ENCODE measurements at places on chromosomes 4 and X.

- no peak for DNase-seq
Observed at GRCh38 chr4:87633243-87633642, 16.8 kb upstream of the DMP1 start.

DNA sequence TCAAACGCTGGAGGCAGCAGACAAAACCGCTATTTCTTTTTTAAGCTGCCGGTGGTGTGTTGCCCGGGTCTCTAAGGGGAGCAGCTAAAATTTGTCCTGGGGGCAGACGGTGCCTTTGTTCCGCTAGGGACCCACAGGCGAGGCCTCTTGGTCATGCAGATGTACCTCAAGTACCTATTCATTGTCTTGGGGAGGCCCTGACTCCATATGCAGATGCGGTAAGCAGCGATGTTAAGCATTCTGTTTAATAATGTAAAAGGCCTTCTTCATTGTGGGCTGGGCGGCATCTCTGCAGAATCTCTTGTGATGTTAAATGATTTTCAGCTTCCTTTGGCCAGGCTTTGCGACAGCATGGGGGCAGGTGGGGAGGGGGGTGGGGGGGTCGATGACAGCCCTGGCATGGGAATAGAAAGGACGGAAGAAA lies 98.9 kb upstream of the PJA1 start:
- no peak for DNase-seq

GRCh38 chr4:1216869-1217294 lies 32.0 kb downstream of the CTBP1 start:
- DNase-seq = no peak

GRCh38 chrX:27915617-27916016 lies 65.6 kb downstream of the DCAF8L1 start:
- no peak for DNase-seq

DNA sequence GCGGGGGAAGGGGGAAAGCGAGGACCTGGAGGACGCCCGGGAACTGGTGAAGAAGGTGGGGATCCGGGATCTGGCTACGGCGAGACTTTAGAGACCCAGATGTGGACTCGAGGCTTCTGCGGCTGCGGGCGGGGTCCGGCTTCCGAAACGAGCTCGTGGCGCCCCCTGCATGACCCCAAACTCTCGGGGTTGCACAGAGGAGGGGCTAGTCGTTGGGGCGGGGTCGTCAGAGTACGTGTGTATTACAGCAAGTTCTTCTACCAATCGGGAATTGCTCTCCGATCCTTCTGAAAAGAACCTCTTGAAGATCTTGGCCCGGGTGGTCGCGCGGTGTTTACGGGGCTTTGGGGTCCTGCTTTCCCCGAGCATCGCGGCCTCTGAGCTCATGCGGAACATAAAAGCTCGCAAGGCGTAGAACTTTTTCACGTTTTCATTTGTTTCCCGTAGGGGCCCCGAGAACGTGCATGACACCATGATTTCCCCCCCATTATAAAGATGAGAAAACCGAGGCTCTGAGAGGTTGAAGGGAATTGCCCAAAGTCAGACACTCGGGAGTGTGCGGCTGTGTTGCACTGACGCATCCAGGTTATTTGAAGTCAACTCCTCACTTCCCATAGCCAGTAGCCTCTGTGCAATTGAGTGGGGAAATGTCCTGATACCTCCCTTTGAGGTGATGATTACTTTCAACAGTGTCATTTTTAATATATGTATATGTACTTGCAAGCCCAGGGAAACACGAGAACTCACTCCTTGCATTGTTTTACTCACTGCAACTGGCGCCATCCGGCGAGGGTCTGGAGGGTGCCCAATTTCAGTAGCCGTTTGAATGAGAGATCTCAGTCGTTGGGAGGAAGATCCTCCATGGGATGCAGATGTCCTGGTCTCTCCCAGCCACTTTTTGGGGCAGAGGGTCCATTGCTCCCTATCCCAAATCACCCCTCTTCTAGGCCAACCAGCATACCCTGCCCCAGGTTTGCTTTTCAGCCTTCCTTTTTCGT lies at the start of gene BEND4:
TSS of gene BEND4 (minus strand) at position 149 of the 998 bp plus-strand sequence. CDS start 512 bp downstream, outside the sequence.
- DNase-seq = no peak

DNA sequence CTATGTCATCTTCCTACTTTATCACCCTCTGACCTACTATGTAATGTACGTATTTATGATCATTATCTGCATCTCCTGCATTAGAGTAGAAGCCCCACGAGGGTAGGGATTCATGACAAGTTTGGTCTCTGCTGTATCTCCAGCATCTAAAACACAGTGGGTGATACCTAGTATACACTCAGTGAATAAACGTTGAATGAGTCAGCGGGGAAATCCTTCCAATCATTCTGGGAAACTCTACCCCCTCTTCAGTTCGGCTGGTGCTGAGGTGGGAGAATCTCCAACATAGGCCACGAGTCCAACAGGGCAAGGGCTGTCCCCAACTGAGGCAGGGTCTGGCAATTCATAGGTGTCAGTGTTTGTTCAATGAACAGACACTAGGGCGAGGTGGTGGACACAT lies 74.4 kb upstream of the EFNB1 start:
- DNase-seq = no peak

GRCh38 chr4:20813700-20814099 lies 113.4 kb downstream of the PACRGL start:
- DNase-seq = no peak

GRCh38 chr4:37623125-37623524 lies 63.1 kb downstream of the RELL1 start:
- no peak for DNase-seq

GRCh38 chr4:8038719-8039251 lies 99.1 kb upstream of the AFAP1 start:
- DNase-seq = no peak

GRCh38 chr4:87026800-87027495 lies 92.1 kb downstream of the AFF1 start:
- no peak for DNase-seq

GRCh38 chrX:118666521-118666920 lies 60.9 kb upstream of the IL13RA1 start:
- no peak for DNase-seq

DNA sequence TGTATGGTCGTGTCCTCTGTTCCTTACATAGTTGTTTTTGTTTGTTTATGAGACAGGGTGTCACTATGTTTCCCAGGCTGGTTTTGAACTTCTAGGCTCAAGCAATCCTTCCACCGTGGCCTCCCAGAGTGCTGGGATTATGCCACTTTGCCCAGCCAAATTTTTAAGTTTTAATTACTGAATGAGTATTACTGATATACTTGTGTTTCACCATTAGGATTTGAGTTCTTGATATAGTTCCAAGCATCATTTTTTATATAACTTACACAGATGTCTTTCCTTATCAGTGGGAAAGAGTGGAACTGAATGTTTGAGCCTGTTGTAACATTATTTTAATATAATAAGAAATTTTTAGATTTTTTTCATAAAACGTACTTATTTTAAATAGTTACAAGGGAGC lies 20.4 kb downstream of the TMEM165 start:
- DNase-seq = no peak

DNA sequence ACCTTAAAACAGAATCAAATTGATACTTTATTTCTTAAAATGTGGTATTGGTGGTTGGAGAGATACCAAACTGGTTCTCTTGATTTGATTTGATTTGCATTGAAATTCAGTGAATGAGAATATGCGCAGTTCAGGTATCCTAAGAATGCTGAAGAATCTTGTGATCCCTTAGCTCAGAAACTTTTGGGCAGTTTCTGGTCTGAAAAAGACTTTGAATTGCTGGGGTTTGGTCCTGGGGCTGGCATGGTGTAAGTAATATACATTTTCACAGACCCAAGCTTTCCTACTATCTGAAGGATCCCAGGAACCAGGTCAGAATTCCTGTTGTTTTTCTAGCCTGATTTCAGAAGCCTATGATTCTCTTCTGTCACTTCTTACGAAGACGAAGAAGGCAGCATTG lies 6.6 kb downstream of the RAB33B start:
- no peak for DNase-seq

DNA sequence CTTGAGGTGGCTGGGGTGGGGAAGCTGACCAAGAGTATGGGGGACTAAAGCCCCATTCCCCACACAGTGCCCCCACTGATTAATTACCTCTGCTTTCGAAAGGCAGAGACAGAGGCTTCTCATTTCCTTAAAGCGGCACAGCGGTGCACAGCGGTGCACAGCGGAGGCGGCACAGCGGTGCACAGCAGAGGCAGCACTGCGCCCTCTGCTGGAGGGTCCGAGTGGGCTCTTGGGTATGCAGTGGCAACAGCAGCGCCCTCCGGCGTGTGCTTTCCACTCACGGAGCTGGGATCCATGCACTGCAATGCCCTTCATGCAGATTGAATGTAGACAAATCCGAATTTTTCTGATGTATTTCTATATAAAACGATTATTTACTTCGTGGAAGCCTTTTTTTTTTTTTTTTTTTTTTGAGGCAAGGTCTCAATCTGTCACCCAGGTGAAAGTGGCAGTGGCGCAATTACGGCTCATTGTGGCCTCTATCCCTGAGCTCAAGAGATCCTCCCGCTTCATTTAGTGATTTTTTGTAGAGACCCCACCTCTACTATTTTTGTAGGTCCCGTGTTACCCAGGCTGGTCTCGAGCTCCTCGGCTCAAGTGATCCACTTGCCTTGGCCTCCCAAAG lies 19.7 kb upstream of the PRPS2 start:
- DNase-seq = peak; percentile 77

GRCh38 chrX:530726-531610 lies 99.6 kb upstream of the SHOX start:
- no peak for DNase-seq

GRCh38 chr4:52841682-52842456 lies 20.2 kb upstream of the RASL11B start:
- no peak for DNase-seq

GRCh38 chr4:90977726-90978125 lies 850.5 kb downstream of the CCSER1 start:
- DNase-seq = no peak

DNA sequence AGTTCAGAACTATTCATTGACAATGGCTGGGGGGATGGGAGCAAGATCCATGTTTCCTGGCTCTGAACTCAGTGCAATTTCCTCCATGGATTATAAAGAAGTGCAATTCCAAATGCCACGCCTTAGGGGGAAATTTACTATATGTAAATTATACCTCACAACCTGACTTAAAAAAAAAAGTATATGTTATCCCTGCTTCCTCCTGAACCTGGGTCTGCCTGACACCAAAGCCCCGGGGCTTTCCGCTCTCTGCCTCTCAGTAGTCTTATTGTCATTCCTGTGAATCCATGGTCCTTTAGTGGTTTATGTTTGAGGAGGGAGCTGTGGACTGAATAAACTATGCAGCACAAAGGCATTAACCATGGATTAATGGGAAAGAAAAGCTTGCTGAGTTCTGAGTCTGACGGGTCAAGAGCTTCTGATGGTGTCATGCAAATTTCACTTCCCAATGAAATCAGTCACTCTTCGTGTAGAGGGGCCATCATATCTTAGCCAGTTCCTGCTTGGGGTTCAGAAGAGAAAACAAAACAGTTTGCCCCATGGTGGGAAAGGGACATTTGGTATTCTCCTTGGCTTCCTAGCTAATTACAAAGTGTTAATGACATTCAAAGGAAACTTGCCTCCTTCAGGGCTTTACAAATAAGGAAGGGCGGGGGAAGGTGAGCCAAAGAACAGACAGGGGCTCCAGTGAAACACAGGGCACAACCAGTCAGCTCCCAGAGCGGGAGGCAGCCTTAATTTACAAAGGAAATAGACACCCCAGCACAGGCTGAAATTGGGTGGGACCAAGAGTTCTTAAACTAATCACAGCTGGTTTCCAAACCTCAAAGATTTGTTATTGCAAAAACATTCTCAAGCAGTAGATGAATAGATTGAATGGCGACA lies 14.3 kb downstream of the FAM9C start:
- no peak for DNase-seq

- DNase-seq = no peak
Observed at GRCh38 chr4:2787230-2788100, 5.4 kb upstream of the SH3BP2 start.

- peak; percentile 59 for DNase-seq
Observed at GRCh38 chr4:173025131-173025530, 143.5 kb upstream of the GALNT7 start.

DNA sequence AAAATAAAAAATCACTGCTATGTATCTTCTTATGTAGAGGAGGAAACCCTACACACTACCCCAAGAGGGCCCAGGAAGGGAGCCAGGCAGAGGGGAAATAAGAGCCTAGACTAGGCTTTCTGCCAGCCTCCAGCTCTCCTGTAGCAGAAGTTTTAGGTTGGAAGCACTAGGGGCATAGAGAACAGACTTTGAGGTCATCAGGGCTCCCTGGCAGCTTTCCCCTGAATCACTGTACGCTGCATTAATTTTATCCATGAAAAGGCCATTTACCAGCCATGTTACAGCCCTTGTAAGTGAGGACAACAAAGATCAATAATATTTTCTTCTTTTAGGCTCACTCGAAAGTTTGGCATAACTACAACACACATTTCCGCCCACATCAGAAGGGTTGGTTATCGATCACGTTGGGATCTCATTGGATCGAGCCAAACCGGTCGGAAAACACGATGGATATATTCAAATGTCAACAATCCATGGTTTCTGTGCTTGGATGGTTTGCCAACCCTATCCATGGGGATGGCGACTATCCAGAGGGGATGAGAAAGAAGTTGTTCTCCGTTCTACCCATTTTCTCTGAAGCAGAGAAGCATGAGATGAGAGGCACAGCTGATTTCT lies 24.7 kb downstream of the RPL9 start:
- no peak for DNase-seq

GRCh38 chrX:40006106-40007017 lies 91.4 kb downstream of the BCOR start:
- DNase-seq = no peak

DNA sequence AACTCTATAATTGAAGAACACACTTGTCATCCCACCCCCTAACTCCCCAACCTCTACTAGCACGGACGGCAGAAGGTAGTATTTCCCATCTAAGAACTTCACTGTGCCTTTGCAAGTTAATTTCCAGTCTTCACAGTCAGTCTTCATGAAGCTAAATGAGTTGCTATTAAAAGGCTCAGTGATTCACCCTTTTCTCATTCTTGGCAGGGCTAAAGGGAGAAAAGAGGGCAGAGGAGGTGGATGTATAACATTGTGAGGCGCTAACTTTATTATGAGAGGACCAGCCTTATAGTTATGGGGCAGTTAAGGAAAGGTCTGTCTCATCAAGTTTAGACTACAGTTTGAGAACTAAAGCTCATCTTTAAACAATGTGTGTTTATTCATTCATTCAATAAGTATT lies 161.0 kb upstream of the S100G start:
- DNase-seq = no peak

GRCh38 chr4:149987330-149988086 lies 90.7 kb upstream of the DCLK2 start:
- DNase-seq = no peak

- peak; percentile 25 for DNase-seq
Observed at GRCh38 chr4:15003401-15003890, 1.2 kb downstream of the CPEB2 start.

DNA sequence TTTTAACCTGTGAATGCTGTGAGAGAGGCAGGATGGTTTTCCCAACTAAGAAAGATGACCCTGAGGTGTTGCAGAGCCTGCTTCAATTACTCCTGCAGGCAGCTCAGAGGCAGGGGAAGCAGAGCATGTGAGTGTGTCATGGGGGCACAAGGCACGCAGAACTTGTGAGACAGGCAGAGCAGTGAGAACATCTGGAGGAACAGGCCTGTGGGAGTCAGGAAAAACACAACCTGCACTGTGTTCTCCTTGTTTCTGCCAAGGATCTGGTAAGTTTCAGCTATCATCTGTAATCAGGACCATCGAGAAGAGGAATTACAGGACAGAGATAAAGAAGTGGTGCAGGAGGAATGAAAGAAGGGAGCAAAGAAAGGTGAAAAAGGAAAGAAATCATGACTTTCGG lies 741.8 kb upstream of the INTU start:
- DNase-seq = no peak

- peak; percentile 16 for DNase-seq
Observed at GRCh38 chrX:85244450-85245211, 840 bp downstream of the ZNF711 start.

GRCh38 chr4:124631760-124632159 lies 80.8 kb downstream of the ANKRD50 start:
- peak; percentile 15 for DNase-seq

- DNase-seq = no peak
Observed at GRCh38 chr4:54783402-54784110, 125.8 kb downstream of the KIT start.

Data from HEK293T (cell line).